ENCODE measurements at places on chromosomes 7 and 10.

DNA sequence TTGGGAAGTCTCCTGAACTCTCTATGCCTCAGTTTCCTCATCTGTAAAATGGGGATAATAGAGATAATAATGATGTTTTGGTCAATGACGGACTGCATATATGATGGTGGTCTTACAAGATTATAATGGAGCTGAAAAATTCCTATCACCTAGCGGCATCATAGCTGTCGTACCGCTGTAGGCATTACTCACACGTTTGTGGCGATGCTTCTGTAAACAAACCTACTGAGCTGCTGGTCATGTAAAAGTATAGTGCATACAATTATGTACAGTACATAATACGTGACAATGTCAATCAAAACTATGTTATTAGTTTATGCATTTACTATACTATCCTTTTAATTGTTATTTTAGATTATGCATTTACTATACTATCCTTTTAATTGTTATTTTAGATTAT is 339.1 kb upstream of the NPVF start:
- no peak for DNase-seq

DNA sequence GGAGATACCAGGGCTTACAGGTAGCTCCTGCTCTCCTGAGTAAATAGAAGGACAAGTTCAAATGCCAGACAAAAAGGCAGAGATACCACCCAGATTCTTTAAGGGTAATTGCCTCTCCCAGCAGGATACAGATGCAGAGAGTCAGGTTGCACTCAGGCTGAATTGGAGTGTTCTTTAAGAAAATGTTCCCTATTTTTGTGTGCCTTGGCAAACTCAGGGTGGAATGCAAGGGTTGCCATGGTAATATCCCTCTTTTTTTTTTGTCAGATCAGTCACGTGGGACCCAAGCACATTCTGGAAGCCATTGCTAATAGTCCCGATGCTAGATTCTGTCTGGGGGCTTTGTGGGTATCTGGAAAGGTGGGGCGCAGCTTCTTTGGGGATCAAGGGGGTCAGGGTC is 628.0 kb downstream of the CALN1 start:
- no peak for DNase-seq

GRCh38 chr10:70843333-70843732 is 27.6 kb downstream of the SGPL1 start:
- DNase-seq: no peak

DNA sequence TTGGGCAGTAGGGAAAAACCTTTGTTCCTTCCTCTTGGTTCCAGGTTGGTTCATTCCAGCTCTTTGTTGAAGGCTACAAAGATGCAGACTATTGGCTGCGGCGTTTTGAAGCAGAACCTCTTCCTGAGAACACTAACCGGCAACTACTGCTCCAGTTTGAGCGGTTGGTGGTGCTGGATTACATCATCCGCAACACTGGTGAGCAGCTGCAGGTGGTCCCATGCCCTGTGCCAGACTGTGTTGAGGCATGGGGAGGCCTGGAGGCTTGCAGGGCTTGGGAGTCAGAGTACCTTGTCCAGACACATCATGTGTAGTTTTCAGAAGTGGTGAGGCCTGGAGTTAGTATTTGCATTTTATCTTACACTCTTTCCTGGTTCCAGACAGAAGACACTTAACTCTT is 16.3 kb downstream of the PI4K2A start:
- DNase-seq: no peak

GRCh38 chr7:118863966-118864365 is 639.5 kb downstream of the ANKRD7 start:
- no peak for DNase-seq

GRCh38 chr10:87503886-87504285 is 807 bp upstream of the MINPP1 start:
- no peak for DNase-seq

GRCh38 chr10:103557455-103557854 is 64.0 kb downstream of the NEURL1 start:
- DNase-seq: no peak

DNA sequence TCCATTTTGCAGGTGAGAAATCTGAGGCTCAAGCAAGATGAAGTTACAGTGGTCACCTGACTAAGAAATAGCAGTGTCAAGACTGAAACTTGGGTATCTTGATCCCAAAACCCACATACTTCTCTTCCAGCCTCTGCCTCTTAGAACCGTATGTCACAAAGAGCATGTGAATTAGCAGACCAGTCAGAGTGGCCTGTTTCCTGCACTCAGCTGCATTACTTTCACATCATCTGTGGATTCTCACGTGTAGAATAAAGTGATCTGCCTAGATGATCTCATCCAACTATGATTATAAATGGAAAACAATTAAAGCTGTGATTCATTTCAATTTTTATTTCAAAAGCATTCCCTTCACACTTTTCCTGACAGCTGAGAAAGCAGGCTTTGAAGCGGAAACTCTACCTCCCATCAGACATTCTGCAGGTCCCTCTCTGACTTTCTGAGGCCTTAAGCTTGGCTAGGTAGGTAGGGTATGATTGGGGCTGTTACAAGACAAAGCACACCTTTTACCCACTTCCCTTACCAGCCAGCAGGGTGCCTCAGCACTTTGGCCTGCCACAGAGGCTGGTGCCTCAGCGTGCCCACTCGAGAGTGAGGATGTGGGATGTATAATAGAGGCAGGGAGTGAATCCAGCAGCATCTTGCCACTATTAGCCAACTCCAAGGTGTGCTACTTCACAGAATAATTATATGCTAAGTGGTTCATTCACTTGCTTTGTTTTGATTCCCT is 70.2 kb upstream of the PDE1C start:
- DNase-seq: no peak

DNA sequence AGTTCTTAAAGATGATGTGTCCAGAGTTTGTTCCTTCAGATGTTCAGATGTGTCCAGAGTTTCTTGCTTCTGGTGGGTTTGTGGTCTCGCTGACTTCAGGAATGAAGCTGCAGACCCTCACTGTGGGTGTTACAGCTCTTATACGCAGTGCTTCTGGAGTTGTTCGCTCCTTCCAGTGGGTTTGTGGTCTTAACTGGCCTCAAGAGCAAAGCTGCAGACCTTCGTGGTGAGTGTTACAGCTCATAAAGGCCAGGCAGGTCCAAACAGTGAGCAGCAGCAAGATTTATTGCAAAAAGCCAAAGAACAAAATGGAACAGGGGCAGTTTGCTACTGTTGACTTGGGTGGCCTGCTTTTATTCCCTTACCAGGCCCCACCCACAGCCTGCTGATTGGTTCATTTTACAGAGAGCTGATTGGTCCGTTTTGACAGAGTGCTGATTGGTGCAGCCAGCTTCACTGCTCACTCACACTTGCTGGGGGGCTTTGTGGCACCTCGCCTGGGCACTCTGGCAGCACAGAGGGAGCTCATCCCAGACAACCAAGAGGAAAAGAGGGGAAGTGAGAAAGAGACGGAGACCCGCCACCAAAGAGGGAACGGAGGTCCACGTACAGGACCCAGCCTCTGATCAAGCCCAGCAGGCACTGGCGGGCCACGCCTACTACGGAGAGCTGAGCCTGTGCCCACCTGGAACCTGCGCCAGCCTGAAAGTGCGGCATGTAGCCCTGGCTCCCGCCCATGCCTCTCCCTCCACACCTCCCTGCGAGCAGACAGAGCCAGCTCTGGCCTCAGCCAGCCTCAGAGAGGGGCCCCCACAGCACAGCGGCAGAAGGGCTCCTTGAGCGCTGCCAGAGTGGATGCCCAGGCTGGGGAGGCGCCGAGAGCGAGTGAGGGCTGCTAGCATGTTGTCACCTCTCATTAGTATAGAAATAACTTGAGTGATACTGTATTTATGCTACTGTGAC is 55.8 kb upstream of the SEMA3C start:
- DNase-seq: no peak

GRCh38 chr7:105046414-105046813 is 32.4 kb downstream of the KMT2E start:
- DNase-seq: peak; percentile 6

- DNase-seq: no peak
Observed at GRCh38 chr10:101267290-101267680, 38.0 kb upstream of the LBX1 start.

GRCh38 chr7:2403718-2404648 is 572 bp downstream of the CHST12 start:
- DNase-seq: no peak

DNA sequence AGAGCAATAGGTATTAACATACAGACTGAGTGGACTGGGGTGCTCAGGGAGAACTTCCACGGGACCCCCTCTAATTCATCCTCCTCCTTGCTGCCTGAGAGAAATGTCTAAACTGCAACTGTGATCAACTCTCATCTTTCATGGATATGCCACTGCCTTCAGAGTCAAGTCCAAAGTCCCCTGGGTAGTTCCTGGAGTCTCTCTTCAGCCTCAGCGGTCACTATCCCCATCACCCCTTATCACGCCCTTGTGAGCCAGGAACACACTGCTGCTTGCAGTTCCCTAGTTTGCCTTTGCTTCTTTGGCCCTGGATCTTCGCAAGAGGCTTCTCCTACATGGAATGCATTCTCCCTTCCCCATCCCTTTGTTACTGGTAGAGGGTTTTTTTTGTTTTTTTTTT is 58.7 kb upstream of the AUTS2 start:
- no peak for DNase-seq

All from AG04450 (cell line).